CD4-positive, alpha-beta T cell treated with Interleukin-17A for 4 hours (primary cell): ENCODE measurements at places on chromosomes 3 and 15.

- DNase-seq: no peak
Observed at GRCh38 chr15:90154861-90155626, 46.1 kb upstream of the SEMA4B start.

DNA sequence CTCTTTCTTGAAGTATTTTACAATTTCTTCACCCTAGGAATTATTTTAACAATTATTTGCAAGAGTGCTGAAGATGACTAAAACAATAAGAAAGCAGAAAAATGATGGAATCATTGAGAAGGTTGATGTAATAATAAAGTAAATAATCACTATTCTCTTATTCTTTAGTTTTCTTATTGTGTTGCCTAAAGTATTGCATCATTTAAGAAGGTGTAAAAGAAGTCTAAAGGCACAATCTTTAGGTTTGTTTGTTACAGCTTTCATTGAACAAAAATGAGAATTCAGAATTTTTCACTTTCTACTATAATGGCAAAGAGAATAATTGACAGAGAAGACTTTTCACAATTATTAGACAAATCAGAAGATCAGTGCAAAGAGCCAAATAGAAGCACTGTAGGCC is 65.2 kb downstream of the ASTE1 start:
- DNase-seq: no peak

DNA sequence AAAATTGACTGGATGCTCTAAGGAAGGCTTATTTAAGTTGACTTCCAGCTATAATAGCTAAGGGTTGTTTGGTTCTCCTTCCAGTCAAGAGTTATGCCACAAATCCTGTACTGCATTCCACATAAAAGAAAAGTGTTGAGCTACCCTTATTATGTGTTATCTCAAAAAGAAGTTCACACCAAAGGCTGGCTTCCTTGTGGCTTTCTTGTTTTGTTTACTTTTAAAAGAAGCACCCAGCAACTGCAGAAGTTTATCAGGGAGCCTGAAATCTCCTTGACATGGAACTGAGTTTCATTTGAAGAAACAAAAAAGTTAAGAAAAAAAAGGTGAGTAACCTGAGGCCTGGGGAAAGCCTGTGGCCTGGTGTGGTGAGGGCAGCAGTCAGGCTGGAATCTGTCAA is 10.2 kb downstream of the MGLL start:
- no peak for DNase-seq

DNA sequence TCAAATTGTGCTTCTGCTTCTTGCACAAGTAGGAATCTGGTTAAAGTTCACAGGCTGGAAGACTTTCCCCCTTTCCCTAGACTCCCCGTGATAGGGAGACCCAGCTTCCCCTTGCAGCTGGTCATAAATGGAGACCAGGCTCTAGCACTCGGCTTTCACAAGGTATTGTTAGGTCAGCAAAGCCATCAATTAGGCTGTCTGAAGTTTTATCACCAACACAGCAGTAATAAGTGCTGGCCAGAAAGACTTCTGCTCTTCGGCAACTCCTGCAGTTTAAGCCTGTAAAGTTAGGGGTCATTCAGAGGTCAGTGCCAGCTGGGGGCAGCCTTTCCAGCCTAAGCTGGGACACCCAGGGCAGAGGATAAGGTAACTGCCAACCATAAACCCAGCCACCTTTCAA is 203.4 kb downstream of the MEIS2 start:
- no peak for DNase-seq

DNA sequence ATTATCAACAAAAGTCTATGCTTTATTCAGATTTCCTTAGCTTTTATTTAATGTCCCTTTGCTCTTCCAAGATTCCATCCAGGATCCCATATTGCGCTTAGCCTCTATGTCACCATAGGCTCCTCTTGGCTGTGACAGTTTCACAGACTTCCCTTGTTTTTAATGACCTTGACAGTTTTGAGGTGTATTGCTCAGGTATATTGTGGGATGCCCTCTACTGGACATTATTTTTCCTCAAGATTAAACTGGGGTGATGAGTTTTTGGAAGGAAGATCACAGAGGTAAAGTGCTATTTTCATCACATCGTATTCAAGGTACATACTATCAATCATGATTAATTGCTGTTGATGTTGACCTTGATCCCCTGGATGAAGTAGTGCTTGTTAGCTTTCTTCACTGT is 99.1 kb upstream of the SMAD3 start:
- no peak for DNase-seq

GRCh38 chr3:32685543-32686185 is 676 bp downstream of the CNOT10 start:
- peak; percentile 10 for DNase-seq

GRCh38 chr3:186540221-186540834 is 3.9 kb downstream of the CRYGS start:
- peak; percentile 87 for DNase-seq
